Aorta (tissue), 5 donors: ENCODE measurements at places on chromosomes 3 and 15. TPM values are rescaled to one million over a fixed set of nuclear protein-coding genes. Genes with fewer than 3 reads are reported as not detected.

Gene FNDC3B
- 239 TPM for total RNA-seq

Gene GRM7
- 2.5 TPM for total RNA-seq

Gene DOCK3
- 0.72 TPM for total RNA-seq

Gene FETUB
- total RNA-seq, result not detected

Gene ACTRT3
- 2.1 TPM for total RNA-seq

Gene PIGZ
- 2.7 TPM for total RNA-seq

Gene ACP3
- 4.2 TPM for total RNA-seq

Gene VGLL3
- 49.8 TPM for total RNA-seq
